ENCODE measurements at places on chromosomes 6 and 20.

- DNase-seq, result no peak
Observed at GRCh38 chr20:11056414-11056813, 382.6 kb upstream of the JAG1 start.

GRCh38 chr6:7229376-7230326 is 83.3 kb downstream of the SSR1 start:
- no peak for DNase-seq

GRCh38 chr6:29947077-29947980 is 5.0 kb downstream of the HLA-A start:
- no peak for DNase-seq

GRCh38 chr20:555976-556385 is 12.4 kb upstream of the CSNK2A1 start:
- DNase-seq, result no peak

DNA sequence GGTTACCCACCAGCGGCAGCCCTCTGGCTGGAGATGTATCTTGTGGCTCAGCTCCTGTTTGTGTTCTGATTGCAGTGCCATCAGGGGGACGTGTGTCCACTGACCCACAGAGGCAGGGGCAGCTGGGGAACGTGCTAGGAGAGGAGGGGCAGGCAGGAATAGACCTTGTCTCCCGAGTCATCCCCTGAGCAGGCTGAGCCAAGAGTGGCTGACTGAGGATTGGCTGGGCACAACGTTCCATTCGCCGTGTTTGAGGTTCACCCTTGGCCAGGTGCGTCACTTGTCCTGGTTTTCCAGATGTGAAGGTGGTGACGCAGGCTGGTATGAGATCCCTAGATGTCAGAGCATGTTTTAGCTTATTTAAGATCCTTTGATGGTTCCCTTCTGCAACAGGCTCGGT is 57.7 kb downstream of the ADNP start:
- no peak for DNase-seq

DNA sequence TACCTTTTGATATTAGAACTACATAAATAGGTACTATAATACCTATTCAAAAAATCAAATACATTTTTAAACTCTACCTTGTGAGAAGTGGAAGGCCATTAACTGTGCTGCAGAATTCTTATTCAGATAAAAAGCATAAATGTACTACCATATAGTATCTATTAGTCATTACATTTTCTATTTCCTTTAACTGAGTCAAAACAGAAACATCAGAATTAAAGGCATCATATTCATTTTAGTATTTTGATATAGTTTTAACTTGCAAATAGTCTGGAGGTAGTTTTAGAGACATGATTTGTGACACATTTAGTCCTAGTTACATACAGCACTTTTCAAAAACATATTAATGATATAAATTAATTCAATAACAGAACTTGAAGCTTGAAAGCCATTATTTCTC is 39.9 kb upstream of the TAB2 start:
- DNase-seq, result no peak

DNA sequence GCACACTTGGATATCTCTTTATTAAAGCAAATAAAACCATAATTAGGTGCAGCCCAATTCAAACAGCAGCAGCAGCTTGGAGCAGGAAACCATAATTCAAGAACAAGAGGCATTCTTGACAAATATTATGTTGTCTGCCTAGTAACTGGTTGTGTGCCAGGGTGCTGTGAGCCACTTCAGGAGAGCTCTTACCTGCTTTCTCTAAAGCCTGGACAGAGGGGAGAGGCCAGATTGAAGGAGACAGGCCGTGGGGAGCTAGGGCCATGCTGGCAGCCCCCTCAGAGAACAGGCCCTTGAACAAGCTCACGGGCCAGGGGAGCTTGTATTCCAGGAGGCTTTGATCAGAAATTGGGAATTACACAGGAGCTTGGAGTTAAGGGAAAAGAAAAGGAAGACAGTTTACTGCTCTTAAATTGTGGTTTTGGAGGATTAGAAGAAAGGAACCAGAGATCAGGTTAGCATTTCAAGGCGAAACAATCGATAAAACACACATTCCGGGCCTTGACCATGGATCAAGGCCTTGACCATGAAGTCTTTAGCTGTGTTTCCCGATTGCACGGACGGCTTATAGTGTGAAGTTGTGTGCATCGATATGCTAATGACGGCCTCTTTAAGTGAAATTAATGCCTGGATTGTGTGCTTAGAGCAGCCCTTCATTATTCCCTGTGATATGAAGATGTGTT is 69.8 kb upstream of the NKX2-2 start:
- DNase-seq, result no peak

DNA sequence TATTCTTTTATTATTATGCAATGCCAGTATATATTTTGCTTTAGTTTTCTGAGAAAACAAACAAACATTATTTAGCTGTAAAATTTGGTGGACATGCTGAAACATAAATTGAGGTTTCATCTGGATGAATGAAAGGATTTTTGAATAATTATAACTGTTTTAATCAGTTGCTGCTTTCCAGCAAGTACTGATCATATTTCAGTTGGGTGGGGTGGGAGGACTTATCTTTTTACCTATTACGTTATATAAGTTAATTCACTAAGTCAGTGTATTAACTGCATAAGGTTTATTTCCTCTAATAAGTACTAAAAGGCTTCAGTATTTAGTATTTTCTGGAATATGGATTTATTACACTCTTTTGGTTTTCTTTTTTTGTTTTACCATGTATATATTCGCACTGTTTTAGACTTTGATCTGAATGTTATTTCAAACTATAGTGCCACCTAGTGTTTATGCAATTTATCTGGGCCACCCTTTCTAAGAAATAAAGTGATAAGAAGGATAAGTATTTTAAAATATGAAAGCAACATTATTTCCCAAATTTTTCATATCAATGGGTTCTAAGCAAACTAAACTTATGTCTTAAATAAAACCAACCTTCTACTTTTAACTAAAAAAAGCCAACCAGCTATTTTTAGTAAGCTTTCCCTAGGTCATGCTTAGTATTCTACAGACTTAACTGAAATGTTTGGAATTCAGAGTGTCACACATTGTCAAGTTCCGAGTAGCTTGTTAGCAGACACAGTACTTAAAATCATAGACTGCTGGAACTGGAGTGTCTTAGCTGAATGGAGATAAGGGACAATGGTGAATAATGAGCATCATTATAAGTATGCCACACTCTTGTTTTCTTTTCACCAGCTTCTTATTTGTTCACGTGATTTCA is 105.4 kb upstream of the MCHR2 start:
- DNase-seq, result no peak

- DNase-seq, result peak; percentile 24
Observed at GRCh38 chr6:152184573-152184916, 377.1 kb downstream of the ESR1 start.

GRCh38 chr20:23365390-23366165 is 3.6 kb downstream of the GZF1 start:
- DNase-seq, result no peak

- DNase-seq, result no peak
Observed at GRCh38 chr6:146741609-146742008, 142.8 kb downstream of the ADGB start.

- no peak for DNase-seq
Observed at GRCh38 chr20:5180933-5181332, 54.1 kb downstream of the CDS2 start.

- DNase-seq, result no peak
Observed at GRCh38 chr6:36633915-36634314, 39.8 kb downstream of the SRSF3 start.

DNA sequence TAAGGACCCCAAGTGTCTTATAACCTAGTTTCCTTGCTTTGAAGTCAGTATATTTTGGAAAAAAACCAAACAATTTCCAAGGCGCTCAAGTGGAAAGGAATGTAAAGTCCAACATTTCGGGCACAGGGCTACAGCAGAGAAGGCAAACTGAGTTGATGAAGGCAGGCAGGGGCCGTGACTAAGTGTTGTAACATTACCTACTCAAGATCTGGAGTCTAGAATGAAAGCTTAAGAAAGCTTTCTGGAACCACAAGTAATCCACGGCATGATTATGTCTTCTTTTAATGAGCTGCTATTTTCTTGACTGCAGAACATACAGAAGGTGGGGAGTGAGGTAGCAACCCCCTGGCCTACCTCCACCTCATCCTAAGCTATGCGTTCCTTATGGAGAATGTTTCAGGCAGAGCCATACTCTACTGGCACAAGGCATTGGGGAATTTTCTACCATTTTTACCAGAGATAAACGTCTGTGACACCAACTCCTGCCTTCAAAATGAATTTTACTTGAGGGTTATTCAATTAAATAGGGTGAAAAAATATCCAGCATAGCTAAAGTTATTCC is 4.3 kb downstream of the PPP1R10 start:
- no peak for DNase-seq

DNA sequence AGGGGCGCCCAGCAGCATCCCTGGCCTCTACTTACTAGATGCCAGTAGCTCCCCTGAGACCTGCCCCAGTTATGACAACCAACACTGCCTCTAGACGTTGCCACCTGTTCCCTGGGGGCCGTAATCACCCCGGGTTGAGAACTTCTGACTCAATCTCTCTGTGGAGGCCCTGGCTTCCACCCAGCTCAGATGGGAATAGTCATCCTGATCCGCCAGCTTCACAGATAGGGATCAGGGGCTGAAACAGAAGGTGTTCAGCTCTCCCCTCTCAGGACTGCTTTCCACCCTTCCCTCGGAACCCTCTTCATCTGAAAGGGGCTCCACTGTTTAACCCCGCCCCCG is 3.3 kb downstream of the CAPN11 start:
- DNase-seq, result no peak

DNA sequence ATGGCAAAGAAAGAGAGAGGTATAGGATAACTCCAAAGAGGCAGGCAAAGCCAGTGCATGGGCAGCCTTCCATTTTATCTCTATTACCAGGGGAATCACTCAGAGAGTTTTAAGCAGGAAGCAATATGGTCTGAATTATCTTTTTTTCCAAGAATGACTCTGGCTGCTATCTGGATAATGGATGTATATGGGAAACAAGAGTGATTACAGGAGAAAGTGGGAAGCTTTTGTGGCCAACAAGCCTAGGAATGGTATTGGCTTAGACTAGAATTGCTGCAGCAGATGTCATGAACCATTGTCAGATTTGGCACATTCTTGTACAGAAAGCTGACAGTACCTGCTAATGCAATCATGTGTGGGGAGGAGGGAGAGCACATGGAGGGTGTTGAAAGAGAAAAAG is 73.0 kb upstream of the BTBD3 start:
- DNase-seq, result no peak

- DNase-seq, result no peak
Observed at GRCh38 chr20:40809361-40809760, 120.3 kb upstream of the MAFB start.

GRCh38 chr6:31086788-31087440 is 25.5 kb downstream of the C6orf15 start:
- no peak for DNase-seq
